ENCODE measurements at places on chromosomes 1 and 21.

- no peak for DNase-seq
Observed at GRCh38 chr1:16134066-16134801, 21.6 kb downstream of the EPHA2 start.

DNA sequence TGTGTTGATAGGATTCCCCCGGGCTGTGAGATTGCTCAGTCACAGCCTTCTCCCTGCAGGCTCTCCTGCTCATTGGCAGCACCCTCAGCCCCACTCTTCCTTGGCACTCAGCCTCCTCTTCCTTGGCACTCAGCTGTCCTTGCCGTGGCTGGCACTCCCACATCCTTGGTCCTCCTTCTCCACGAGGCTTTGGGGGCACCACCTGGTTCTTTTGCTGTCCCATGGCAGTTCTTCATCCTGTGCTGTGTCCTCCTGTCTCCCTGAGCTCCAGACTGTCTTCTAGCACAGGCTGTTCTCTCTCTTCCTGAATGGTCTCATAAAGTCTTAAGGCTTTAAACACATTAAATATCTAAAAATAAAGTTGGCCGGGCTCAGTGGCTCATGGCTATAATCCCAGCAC, 27.0 kb downstream of the PKNOX1 start:
- no peak for DNase-seq

GRCh38 chr1:109874445-109874844, 36.2 kb upstream of the CSF1 start:
- DNase-seq, result no peak

DNA sequence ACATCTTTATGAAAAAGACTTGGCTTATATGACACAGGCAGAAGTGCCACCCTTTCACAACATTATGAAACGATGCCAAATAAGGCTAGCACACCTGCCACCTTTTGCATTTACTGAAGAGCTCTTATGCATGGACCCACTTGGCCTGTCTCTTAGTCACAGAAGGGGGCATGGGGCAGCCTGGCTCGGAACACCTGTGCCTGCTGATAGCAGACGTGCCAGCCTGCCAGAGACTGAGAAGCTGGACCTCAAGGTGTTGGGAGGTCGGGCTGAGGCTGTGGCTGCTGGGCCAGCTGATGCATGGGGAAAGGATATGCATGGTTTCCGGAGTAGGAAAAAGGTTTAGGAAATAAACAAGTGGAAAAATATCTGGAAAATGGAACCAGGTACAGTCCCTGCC, 21.5 kb downstream of the RCAN1 start:
- peak; percentile 49 for DNase-seq

GRCh38 chr1:173503391-173503790, 26.3 kb downstream of the PRDX6 start:
- DNase-seq, result peak; percentile 5

- DNase-seq, result no peak
Observed at GRCh38 chr1:234681065-234681464, 71.1 kb upstream of the IRF2BP2 start.

DNA sequence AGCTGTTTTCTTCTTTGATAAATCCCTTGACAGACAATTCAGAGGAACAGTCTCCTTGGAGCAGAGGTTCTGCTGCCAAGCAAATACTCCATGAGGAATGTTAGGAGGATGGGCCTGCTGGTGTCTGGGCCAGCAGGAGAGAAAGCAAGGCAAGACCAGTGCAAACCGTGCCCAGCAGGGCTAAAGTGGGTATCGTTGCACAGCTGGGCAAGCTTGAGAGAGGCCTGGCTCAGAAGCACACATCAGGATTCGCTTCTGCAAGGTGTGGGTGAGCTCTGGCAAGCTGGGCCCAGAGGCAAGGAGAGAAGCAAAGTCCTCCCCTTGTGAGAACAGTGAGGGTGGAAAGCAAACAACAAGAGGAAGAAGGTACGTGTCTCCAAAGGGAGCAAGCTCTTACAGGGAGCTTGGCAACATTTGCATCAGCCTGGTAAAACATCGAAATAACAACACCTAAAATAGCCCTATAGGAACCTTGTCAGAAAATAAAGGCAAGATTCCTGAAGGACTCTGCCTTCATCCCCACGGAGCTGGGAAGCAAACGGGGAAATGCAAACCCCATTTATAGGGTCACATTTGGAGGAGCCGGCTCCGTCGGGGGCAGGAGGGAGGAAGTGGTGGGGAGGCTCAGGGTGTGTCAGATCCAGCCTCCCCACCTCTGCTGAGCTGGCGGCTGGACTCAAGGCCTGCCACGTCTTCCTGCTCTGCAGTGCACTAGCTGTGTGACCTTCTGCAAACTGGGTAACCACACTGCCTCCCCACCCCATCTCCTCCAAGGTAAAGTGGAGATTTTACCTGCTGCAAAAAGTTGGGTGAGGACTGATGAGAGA, 62.3 kb upstream of the HIVEP3 start:
- no peak for DNase-seq

GRCh38 chr1:248834343-248834940, 3.6 kb upstream of the ZNF672 start:
- no peak for DNase-seq

DNA sequence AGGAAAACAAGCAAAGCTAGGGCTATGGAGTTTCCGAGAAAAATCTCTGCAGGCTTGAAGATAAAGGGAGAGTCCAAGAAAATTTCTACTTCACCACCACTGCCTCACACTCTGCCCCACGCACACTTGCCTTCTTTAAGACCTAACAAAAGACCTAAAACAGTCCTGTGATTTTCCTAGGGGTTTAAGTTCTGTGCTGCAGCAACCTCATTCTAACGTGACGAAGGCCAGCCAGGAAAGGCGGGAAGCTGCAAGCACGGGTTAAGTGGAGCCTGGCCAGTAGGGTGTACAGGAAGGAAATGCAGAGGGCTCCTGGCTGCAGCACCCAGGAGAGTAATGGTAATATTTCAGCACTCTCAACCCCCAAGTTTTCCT, 1.5 kb downstream of the SPATA6 start:
- peak; percentile 54 for DNase-seq

- DNase-seq, result peak; percentile 49
Observed at GRCh38 chr1:3858231-3858981, 1.1 kb downstream of the DFFB start.

DNA sequence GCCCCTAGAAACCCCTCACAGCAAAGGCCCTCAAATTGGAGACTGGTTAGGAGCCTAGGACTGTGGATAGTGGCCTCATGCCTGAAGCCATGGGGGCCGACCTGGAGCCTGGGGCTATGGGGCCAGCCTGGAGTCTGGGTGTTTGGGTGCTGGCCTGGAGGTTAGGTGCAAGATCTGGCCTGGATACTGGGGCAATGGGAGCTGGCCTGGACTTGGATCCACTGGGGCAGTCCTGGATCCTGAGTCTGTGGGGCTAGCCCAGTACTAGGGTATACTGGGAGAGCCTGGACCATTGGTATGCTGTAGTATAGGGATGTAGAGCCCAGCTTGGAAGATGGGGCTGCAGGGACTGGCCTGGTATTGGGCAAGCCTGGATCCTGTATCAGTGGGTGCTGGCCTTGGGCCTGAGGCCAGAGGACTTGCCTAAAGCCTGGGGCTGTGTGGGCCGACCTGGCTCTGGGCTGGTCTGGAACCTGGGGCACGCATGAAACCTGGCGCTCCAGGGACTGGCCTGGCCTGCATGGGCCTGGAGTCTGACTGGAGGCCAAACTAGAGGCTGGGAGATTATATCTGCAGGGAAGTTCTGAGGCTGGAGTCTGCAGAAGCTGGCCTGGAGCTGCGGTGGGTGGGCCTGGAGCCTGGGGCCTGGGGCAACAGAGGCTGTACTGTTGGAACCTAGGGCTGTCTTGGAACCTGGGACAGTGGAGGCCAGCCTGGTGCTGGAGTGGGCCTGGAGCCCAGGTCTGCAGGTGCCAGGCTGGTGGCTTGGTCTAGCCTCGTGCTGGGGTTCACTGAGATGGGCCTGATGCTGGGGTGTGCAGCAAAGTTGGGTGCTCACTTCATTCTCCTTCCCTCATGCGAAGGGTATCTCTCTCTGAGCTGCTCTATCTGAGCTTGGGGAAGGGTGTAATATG, 12.6 kb upstream of the DENND1B start:
- no peak for DNase-seq

GRCh38 chr1:9181176-9181906, 52.4 kb upstream of the GPR157 start:
- DNase-seq, result no peak

- peak; percentile 14 for DNase-seq
Observed at GRCh38 chr1:193311226-193311948, 125.0 kb upstream of the B3GALT2 start.

DNA sequence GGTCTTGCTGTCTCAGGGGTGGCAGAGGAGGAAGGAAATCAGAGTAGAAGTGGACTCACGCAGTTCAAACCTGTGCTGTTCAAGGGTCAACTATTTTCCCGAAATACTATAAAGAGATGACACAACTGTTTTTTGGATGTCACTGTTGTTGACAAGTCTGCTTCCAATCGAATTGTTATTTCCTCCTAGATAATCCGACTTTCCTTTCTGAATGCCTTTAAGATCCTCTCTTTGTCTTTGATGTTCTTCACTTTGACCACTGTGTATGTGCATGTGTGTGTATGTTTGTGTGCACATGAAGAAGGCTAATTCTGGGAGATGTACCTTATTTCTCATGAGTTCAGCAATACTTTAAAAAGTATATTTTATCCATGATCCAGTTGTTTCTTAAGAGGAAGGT, 21.6 kb downstream of the PADI4 start:
- DNase-seq, result no peak

DNA sequence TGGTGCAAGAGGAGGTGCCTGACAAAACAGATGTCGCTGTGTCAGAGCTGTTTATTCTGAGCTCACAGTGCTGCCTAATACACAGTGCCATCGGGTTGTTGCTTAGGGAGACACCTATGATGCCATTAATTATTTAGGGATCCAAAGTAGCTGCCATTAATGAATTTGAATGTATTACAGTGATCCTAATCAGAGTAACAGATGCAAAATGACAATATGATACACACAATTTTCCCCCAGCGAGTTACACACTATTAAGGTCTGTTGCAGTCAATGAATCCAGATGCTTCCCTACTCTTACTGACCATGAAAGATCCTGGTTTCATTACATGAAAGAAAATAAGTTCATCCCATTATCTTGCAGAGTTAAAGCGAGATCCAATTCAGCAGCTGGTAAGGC, 91.3 kb downstream of the RWDD3 start:
- no peak for DNase-seq

DNA sequence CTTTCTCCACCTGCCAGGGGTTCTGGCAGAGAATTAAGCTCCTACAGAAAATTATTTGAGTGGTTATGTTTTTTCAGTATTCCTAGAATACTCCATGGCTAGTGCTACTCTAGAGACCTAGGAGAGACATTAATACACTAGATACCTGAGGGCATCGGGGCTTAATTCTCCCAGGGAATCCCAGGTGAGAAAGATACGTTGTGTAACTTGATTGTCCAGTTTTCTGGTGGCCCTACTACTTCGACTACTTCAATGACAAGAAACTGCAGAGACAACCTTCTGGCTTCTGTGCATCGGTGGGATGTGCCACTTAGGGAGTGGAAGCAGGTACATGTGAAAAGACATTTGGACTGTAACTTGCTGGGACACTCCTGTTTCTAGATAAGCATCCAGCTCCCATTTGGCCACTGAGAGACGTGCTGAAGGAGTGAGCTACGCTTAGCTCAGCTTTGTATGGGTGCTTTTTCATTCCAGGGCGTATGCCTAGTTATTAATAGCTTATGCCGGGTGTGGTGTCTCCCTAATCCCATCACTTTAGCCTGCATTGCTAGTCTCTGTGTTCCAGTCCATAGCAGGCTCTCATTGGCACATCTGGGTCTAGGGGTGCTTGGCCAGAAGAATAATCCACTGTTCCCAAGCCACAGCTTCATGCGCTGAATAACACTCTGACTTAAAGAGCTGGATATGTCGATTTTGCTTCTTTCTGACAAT, 300.7 kb downstream of the SIPA1L2 start:
- no peak for DNase-seq

GRCh38 chr1:58708166-58708565, 8.3 kb upstream of the MYSM1 start:
- no peak for DNase-seq

GRCh38 chr1:216665406-216665805, 57.8 kb downstream of the ESRRG start:
- DNase-seq, result no peak

GRCh38 chr1:43632135-43632670, 17.7 kb upstream of the KDM4A start:
- DNase-seq, result no peak

DNA sequence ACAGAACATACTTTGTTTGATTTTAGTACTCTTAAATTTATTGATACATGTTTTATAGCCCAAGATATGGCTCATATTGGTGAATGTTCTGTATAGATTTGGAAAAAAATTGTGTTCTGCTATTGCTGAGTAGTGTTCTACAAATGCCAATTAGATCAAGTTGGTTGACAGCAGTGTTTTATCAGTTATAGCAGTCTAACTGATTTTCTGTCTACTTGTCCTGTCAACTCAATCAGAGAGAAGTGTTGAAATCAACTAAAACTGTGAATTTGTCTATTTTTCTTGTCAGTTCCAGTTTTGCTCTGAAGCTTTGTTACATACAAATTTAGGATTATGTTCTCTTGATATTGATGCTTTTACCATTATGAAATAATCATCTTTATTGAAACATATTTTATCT, 14.7 kb upstream of the MT1HL1 start:
- DNase-seq, result no peak

DNA sequence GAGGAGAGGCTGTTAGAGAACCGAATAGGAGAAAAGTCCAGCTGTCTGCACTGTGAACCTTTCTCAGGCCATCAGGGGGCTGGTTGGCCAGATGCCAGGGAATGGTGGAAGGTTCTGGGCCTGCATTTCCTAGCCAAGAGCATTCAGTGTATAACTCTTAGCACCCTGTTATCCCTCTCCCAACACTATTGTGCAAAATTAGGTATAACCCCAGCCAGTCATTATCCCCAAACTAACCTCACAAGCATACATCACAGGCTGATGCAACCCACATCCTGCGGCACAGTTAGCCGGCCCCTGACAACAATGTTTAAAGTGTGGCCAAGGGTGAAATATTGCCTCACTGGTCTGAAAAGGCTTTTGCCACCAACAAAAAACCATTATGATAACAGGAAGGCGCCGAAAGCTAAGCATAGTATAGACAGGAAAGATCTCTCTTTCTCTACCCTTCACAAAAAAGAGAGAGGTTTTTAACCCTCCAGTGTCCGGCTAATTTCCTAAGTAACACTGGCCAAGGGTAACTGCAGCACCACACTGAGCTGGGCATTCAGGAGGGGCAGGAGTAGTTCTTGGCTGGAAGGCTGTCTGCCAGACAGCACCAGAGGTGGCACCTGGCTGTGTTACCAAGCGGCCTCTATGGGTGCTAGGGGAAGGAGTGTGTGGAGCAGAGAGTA, 77.3 kb upstream of the BCAR3 start:
- no peak for DNase-seq

Measured in SHP77 (cell line).